ENCODE measurements at places on chromosomes 16 and 17.
A peak's percentile ranks its signal among the peaks of the same experiment; 100 is the strongest.

DNA sequence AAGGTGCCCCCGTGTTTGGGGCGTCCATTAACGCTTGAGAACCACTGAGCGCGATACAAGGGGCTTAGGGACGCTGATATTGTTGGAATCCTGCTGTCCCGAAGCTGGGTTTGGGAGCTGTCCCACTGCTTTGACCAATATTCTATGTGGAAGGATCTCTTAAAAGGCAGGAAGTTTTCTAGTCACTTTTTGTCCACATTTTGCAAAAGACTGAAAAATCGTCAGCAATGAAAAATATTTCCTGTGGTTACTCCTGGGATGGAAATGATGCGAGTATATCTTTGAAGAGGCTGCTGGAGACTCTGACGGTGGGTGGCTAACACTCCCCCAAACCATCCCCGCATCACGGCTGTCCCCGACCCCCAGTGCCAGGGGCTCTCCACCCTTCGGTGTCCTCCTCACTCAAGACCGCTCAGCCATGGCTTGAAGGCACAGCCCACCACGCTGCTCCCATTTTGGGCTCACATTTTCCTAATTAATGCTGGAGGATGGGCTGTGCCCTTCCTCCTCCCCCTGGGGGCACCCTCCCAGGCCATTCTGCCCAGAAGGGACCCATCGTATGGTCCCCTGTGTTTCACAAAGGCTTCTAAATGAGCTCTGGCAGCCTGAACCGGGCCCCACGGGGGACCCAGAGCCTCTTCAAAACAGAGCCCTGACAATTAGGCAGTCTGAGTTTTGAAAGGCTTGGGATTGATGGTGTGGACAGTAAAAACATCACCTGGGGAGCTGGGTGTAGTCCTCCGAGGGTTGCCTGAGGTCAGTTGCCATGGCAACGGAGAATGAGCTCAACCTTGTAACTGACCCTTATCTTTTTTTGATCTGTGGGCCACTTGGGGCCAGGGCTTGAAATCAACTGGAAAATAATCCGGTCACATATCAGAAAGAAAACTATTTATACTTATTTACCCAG, 158.6 kb downstream of the C16orf78 start:
- H3K27ac ChIP-seq, result no peak overlapping the region
- no peak overlapping the region for H3K4me3 ChIP-seq
- no peaks in the 10 kb centered on the region for H3K27me3 ChIP-seq
- no peaks in the 10 kb centered on the region for H3K36me3 ChIP-seq
- no peak for DNase-seq
- H3K4me1 ChIP-seq, result no peaks in the 10 kb centered on the region

DNA sequence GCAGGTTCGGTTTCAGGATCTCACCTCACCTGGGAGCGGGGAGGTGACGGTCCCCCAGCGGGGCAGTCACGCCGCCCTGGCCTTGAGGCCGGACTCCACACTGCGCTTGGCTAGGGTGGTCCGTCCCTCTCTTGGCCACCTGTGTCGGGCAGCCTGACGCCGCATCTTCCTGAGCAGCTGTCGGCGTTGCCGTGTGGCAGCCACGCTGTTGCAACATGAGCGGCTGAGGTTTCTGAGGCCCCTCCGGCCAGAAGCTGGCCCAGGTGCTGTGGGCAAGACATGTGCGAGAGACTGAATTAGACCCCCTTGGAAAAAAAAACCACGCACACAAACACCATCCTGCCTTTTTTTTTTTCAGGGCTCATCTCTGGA, 49.2 kb downstream of the IRF8 start:
- no peaks in the 10 kb centered on the region for H3K4me1 ChIP-seq
- no peaks in the 10 kb centered on the region for H3K36me3 ChIP-seq
- H3K4me3 ChIP-seq, result no peak overlapping the region
- H3K27me3 ChIP-seq, result peaks cover 63% of the 10 kb centered on the region
- no peak overlapping the region for H3K27ac ChIP-seq

DNA sequence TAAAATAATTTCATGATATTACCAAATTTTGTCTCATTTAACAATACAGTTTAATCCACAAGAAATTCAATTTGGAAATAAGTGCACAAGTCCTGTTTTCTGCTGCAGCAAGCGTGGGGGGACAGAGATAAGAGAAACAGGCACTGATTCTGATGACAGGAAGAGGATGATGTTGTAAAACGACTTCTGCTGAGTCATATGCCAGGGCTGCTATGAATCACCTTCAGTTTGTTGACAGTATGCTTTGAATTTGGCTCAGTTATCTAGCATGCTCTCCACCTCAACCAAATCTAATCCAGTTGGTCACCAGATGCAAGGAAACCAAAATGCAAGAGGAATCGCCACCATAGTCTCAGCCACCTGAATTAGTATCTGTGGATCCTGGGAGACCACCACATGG, 244.1 kb upstream of the MON1B start:
- H3K27me3 ChIP-seq, result no peaks in the 10 kb centered on the region
- no peak for DNase-seq
- no peak overlapping the region for H3K27ac ChIP-seq
- H3K4me1 ChIP-seq, result no peaks in the 10 kb centered on the region
- no peaks in the 10 kb centered on the region for H3K36me3 ChIP-seq

DNA sequence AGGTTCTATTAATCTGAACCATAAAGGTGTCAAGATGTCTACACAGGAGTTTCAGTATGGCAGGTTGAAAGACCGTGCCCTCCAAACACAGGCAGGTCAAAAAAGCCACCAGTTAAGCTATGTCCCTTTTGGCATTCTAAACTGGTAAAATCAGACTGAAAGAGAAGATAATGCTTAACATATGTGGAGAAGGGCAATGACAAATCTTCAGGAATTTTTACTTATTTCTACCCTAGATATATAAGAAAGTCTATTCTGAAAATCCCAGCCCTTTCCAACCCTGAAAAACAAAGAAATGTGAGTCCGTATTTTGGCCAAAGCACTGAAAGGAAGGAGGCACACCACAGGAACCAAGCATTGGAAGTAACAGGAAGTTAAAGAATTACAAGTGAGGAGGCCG, 16.5 kb downstream of the AP1G1 start:
- H3K27me3 ChIP-seq, result no peaks in the 10 kb centered on the region
- no peak overlapping the region for H3K27ac ChIP-seq
- no peak overlapping the region for H3K4me3 ChIP-seq

DNA sequence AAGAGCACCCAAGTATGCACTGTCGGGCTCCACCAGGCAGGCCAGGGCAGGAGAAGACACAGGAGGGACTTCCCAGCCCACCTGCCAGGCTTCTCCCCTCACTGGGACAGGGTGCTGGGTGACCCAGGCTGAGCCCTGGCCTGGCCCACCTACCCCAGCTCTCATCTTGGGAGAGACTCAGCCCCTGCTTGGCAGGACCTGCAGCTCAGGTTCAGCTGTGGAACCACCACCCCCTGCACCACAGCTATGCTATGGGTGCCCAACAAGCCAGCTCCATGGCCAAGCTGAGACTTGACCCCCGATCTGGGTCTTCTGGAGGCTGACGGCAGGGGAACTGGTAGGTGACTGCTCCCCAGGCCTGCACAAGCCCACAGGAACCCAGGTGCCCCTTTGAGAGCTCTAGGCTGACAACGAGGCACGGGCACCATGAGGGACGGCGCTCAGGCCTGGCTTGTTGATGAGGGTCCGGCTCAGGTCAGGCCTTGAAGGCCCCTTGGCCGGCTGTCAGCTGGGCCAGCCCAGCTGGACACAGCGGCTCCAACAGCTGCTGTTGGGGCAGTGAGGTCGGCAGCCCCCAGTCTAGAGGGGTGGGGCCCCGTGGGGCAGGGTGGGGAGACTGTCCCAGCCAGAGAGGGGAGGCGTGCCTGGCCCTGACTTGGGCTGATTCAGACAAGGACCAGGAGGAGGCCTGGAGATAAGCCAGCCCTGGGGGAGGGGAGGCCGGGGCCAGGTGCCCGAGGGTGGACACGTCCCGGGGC, 4.6 kb downstream of the RPUSD1 start:
- H3K4me3 ChIP-seq, result no peak overlapping the region
- no peak for DNase-seq
- H3K27me3 ChIP-seq, result peaks cover 55% of the 10 kb centered on the region
- H3K27ac ChIP-seq, result no peak overlapping the region

DNA sequence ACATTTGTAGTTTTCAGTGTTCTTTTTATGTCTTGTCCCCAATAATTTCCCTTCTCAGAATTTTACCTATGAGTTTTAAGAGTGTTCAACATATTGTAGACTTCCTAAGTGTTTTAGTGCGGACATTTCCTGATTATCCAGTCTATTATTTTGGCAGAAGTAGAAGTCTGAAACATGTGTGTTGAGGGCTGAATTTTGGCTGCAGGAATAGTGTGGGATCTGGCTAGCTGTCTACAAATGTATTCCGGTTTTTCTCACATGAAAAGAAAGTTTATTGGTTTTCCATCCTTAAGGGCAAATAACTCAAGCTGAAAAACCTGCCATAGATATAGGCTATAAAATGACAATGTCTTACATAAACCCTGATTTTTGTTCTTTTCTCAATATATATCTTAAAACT, 33.0 kb upstream of the CA10 start:
- H3K27me3 ChIP-seq, result no peaks in the 10 kb centered on the region
- H3K27ac ChIP-seq, result no peak overlapping the region
- no peak overlapping the region for H3K4me3 ChIP-seq
- DNase-seq, result no peak

DNA sequence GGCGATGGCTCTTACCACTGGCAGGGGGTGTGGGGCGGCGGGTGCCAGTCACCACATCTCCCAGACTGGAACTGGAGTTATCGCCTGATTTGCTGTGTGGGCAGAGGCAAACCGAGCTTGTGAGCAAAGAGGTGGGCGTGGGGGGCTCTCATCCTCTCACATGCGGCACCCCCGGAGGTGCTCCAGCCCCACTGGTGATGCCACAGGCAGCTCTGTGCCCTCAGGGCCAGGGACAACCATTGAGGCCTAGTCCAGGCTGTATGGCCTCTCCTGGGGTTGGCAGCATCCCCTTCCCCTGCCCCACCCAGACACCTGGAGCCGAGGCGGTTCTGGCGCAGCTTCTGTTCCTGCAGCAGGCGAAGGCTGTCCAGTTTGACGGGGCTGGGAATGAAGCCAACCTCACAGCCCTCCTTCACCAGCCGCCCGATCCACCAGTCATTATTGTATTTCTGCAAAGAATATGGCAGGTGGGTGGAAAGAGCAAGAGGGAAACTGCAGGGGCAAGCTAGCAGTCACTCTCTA, 10.9 kb downstream of the CACNB1 start:
- no peaks in the 10 kb centered on the region for H3K27me3 ChIP-seq
- no peak overlapping the region for H3K4me3 ChIP-seq
- H3K4me1 ChIP-seq, result no peaks in the 10 kb centered on the region
- no peak for DNase-seq

DNA sequence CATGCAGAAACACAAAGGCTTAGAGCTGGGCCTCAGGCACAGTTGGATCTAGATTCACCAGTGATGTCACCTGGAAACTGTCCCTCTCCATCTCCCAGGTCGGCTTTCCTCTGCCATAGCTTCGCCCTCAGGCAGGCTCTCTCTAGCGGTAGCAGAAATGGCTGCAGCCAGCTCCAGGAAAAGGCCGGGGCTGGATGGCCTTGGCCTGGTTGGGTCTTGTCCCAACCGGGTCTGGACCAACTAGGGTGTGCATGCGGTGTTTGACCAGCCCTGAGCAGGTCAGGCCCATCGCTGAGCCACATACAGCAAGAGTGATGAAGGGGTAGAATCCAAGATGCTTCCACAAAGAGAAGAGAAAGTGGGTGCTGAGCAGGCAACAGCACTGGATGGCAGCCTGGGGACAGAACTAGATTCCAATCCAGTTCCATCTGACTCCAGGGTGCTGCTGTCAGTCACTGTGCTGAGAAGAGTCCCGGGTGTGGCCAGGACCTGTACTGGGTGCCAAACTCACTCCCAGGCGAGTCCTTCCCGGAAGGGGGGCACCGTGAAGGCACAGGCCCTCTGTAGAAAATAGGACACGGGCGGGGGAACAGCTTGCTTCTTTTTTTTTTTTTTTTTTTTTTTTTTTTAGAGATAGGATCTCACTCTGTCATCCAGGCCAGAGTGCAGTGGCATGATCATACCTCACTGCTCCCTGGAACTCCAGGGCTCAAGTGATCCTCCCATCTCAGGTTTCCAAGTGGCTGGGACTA, 51.8 kb downstream of the SOCS3 start:
- no peak overlapping the region for H3K4me3 ChIP-seq
- H3K27ac ChIP-seq, result no peak overlapping the region
- no peaks in the 10 kb centered on the region for H3K4me1 ChIP-seq

DNA sequence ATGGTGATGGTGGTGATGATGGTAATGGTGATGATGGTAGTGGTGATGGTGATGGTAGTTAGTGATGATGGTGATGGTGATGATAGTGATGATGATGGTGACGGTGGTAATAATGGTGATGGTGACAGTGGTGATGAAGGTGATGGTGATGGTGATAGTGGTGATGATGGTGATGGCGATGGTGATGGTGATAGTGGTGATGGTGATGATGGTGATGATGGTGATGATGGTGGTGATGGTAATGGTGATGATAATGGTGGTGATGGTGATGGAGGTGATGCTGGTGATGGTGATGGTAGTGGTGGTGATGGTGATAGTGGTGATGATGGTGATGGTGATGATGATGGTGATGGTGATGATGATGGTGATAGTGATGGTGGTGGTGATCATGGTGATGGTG, 148.7 kb upstream of the TNRC6C start:
- no peaks in the 10 kb centered on the region for H3K36me3 ChIP-seq
- H3K27me3 ChIP-seq, result no peaks in the 10 kb centered on the region
- H3K4me1 ChIP-seq, result peaks cover 5% of the 10 kb centered on the region
- H3K27ac ChIP-seq, result no peak overlapping the region
- no peak for DNase-seq

- peak within 1 kb of the TSS; percentile 70 for H3K4me3 ChIP-seq
- H3K4me1 ChIP-seq, result peaks cover 65% of the 10 kb centered on the region
- no peaks in the 10 kb centered on the region for H3K36me3 ChIP-seq
- DNase-seq, result peak; percentile 94
Measured at GRCh38 chr17:38748149-38748891, at the start of gene PCGF2. PCGF2 (minus strand) TSS chr17:38748336; CDS start chr17:38740402, 7,934 bp downstream.

- DNase-seq, result no peak
- H3K36me3 ChIP-seq, result peaks cover 26% of the 10 kb centered on the region
- no peaks in the 10 kb centered on the region for H3K4me1 ChIP-seq
- H3K27me3 ChIP-seq, result no peaks in the 10 kb centered on the region
Measured at GRCh38 chr17:81438007-81438659, 42.9 kb downstream of the BAHCC1 start.

- H3K36me3 ChIP-seq, result no peaks in the 10 kb centered on the region
- no peaks in the 10 kb centered on the region for H3K27me3 ChIP-seq
- H3K4me3 ChIP-seq, result no peak overlapping the region
Measured at GRCh38 chr16:84141143-84141670, 3.8 kb downstream of the HSDL1 start.

GRCh38 chr16:85625485-85626117, 12.5 kb downstream of the GSE1 start:
- H3K27ac ChIP-seq, result no peak overlapping the region
- H3K4me1 ChIP-seq, result no peaks in the 10 kb centered on the region
- no peak overlapping the region for H3K4me3 ChIP-seq

Measured in tibial artery (tissue), 4 donors.